ENCODE measurements at places on chromosomes 1 and 21. TPM values are rescaled to one million over a fixed set of nuclear protein-coding genes. Genes with fewer than 3 reads are reported as not detected.

Gene OR2T35
- not detected for total RNA-seq

Gene FAM89A
- total RNA-seq, result 6.9 TPM

GRCh38 chr1:39608921-39609320 is 30.5 kb downstream of the HEYL start:
- no peak for DNase-seq

GRCh38 chr1:82836213-82836972 is 1035.7 kb downstream of the ADGRL2 start:
- no peak for DNase-seq

DNA sequence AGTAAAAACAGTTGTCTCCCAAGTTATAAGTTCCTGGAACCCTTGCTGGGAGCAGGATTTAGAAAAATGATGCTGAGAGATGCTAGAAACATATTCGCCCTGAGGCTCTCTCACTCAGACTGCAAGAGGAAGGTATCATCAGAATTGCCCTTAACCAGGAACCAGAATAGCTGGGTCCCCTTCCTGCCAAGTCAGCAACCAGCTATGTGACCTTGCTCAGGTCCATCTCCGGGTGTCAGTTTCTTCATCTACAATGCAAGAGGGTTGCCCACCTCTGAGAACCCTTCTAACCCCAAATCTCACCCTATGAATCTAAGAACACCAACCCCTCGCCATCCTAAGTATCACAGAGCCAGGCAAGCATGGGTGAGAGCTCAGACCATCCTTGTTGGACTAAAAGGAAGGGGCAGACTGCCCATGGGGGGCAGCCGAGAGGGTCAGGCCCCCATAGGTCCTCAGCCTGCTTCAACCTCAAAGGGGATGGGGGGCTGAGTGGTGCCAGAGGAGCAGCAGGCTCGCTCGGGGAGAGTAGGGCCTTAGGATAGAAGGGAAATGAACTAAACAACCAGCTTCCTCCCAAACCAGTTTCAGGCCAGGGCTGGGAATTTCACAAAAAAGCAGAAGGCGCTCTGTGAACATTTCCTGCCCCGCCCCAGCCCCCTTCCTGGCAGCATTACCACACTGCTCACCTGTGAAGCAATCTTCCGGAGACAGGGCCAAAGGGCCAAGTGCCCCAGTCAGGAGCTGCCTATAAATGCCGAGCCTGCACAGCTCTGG is 390 bp upstream of the S100A9 start:
- DNase-seq, result no peak
